ENCODE measurements at places on chromosomes 11 and 22.

DNA sequence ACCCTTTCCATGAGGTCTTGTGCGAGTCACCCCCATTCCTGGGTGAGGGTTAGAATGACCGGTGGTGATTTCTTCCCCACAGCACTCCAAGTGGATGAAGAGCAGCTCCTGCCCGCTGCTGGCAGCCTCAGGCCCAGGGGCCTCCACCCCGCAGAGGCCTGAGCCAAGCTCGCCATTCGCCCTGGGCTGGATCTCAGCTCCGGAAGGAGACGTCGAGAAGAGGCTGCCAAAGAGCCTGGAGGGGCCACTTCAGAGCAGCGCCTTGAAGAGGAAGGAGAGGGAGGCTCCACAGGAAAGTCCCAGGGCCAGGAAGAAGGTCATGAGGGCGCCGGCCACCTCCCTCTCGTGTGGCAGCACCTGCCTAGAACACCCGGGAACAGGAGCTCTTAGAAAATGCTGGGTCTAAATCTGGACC lies 8.4 kb downstream of the SLC29A2 start:
- DNase-seq = no peak

DNA sequence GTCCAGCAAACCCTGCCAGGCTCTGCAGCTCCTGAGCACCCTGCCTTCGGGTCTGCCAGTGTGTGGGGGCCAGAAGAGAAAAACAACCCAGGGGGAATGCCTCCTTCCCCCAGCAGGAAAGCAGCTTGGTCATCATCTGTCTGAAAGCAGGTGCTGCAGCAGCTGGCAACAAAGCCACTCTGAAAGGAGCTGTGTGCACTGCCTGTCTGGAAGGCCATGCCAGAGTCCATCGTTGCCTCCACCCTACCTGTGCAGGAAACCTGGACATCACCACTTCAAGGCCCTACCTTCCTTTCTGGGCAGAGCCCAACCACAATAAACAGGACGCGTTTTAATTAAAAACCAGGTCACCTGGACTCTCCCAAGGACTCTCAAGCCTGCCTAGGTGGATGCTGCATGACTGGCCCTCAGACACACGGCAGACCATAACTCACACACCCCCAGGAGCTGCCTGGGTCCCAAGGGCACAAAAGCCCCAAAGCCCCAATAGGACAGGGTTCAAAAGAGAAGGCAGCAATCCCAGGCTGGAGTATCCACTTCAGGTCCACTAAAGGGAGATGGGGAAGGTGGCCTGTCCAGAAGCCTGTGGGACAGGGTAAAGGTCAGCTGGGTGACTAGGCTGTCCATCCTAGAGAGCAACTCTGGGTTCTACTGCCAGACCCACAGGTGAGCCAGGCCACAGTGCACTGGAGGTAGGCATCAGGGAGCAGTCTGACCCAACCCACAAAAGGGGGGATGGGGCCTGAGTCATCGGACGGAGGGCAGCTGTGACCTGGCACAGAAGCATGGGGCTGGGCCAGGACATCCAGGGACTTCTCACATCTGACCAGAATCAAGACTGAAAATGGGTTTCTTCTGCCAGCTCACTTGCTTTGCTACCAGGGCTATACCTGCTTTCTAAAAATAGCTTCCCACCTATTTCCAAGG lies 6.1 kb downstream of the GNB1L start:
- DNase-seq = no peak

DNA sequence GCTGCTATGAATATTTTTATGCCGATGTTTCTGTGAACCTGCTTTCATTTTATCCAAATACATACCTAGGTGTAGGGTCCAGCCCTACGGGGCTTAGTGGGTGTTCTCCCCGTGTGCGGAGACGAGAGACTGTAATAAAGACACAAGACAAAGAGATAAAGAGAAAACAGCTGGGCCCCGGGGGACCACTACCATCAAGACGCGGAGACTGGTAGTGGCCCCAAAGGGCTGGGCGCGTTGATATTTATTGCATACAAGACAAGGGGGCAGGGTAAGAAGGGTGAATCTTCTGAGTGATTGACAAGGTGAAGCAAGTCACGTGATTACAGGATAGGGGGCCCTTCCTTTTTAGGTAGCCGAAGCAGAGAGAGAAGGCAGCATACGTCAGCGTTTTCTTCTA lies 920.1 kb downstream of the BRD1 start:
- DNase-seq = no peak

GRCh38 chr22:30649430-30650007 lies 13.9 kb downstream of the SLC35E4 start:
- no peak for DNase-seq

DNA sequence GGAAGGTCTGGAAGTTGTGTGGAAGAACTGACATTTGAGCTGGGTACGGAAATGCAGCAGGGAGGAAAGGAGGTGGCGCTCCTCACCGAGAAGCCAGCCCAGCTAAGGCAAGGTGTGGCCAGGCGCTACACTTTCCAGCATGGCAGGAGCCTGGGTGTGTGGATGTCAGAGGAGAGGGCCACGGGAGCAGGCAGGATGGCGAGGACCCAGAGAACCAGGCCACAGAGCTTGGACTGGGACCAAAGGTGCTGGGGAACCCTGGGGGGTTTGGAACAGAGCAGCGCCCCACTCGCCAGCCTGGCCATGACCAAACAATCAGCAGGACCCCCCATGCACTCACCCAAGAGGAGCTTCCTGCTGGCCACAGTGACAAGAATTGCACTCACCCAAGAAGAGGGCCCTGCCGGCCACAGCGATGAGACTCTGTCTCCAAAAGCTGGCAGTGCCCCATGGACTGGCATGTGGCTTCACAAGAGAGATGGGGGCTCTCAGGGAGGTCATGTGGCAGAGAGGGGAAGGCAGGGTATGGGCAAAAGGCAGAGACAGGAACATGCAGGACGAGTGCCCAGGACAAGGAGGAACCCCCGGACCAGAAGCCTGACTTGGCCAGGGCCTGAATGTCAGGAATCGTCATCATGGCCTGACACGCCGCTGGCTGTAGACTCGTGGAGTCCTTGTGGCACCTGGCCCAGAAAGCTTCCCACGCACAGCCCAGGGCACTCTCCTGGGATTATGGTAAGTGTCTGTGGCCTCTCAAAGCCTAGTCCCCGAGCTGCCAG lies 45.4 kb downstream of the IGF2 start:
- no peak for DNase-seq

DNA sequence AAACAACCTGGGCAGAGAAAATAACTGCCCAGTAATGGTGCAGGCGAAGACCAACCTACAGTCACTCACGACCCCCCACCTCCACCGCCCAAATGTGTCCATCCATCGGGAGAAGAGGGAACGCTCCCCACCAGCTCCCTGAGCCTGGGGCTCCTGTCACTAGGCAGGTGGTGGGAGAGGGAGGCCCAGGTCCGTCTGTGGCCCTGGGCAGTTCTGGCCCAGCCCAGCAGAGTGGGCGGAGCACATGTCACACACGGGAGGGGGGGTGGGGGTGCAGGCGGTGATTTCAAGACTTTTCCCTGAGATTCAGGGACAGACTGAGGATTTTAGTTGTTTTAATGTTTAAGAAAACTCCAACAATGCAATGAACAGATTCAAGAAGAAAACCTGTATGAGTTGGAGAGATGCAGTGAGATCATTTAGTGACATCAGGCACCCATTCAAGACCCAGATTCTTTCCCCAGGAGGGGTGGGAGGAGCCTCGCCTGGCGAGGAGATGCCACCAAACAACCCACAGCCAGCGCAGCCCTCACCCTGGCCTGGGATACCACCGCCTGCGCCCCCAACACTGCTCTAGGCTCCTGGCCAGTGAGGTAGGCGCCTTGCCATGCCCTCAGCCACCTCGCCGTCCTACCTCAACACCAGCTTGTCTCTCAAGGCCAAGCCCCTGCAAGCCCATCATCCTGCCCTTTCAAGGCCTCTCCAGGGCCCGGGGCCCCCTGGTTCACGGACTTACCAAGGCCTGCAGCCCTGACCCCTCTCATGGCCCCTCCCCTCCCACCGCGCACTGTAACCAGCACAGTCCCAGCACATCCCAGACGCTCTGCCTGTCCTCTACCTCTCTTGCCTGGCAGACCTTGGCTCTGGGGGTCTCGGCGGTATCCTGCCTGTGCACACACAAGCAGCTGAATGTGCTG lies 36.8 kb downstream of the TBX1 start:
- no peak for DNase-seq

DNA sequence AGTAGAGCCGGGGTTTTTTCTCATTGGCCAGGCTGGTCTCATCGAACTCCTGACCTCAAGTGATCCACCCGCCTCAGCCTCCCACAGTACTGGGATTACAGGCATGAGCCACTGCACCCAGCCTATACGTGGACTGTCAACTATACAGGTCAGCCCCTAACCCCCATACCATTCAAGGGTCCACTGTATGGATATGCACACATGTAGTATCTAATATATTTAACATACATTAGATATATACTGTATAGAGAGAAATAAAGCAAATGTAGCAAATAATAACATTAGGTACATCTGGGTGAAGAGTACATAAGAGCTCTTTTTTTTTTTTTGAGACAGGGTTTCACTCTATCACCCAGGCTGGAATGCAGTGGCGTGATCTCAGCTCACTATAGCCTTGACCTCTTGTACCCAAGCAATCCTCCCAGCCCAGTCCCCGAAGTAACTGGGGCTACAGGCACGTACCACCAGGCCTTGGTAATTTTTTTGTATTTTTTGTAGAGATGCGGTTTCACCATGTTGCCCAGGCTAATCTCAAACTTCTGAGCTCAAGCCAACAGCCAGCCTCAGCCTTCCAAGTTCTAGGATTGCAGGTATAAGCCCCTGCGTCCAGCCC lies 1.5 kb upstream of the ATP5MGL start:
- DNase-seq = no peak

GRCh38 chr22:37501610-37502341 lies 15.6 kb upstream of the MFNG start:
- no peak for DNase-seq

DNA sequence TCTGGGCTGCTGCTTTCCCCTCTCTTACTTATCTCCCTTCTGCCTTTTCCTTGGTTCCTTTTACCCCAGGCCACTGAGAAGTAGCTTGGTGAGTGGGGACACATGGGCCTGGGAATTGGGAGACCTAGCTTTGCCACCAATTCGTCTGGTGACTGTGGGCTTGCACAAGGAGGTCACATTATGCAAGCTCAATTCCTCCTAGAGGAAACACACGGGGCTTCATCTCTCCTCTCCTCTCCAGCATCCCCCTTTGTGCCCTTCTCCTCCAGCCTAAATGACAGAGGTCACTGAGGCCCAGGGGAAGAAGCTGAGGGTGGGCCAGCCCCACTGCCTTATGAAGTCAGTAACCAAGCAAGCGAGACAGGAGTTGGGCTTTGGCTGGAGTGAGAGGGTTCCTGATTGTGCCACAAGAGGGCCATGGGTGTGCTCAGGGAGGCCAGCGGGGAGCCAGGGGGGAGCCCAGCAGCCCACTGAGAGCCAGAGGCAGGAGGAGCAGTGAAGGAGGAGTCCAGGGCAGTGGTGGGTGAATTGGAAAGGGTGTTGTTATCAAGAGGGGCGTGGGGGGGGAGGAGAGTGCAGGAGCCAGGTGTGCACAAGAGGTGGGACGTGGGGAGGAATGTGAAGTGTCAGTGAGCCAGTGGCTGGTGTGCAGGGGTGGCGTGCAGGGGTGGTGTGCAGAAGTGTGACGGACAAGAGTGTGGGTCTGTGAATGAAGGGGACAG lies 2.0 kb downstream of the CLCF1 start:
- peak; percentile 74 for DNase-seq

- DNase-seq = no peak
Observed at GRCh38 chr22:45211848-45212247, 28.8 kb downstream of the KIAA0930 start.

- DNase-seq = peak; percentile 92
Observed at GRCh38 chr11:60951904-60952741, at the start of gene SLC15A3. TSS of gene SLC15A3 (minus strand) at chr11:60952176. CDS start at chr11:60951551, 625 bp downstream.

- no peak for DNase-seq
Observed at GRCh38 chr11:86490582-86490981, 115.9 kb downstream of the CCDC81 start.

- no peak for DNase-seq
Observed at GRCh38 chr11:134460062-134460561, 48.1 kb upstream of the B3GAT1 start.

GRCh38 chr11:23263466-23263865 lies 403.2 kb upstream of the CCDC179 start:
- DNase-seq = no peak

DNA sequence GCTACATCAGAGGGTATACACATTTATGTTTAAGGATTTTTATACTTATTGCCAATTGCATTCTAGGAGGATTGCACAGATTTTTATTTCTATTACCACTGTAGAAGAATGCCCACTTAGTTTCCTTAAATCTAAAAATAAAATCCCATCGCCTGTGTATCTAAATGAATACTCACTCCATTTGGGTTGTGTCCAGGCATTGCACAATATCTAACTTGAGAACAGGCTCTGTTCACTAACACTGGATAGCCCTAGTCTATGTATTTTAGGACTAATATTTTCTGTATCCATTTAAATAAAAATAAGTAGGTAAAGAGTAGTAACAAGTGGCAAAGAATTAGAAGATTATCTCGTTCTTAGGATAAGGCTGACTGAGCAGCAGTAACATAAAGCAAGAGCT lies 4.1 kb downstream of the C11orf52 start:
- DNase-seq = no peak

- DNase-seq = peak; percentile 71
Observed at GRCh38 chr22:38657045-38657909, 839 bp downstream of the CBY1 start.

- no peak for DNase-seq
Observed at GRCh38 chr11:96200243-96200642, 142.8 kb downstream of the MAML2 start.

DNA sequence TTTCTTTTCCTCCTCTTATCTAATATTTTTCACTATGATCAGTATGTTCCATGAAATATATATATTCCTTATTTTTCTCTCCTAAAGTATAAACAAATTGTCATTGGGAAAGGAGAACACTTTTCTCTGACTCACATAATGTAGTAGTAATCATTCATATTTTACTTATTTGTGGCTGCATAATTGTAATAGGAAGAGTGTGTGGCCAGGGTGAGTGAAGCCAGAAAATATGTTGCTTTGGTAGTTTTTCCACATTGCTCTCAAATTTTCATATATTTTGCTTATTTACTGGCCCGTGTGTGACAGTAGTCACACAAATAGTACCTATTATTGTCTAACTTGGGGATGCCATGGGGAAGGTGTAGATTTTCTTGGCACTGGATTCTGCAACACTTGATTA lies 172.1 kb downstream of the DYNC2H1 start:
- no peak for DNase-seq

GRCh38 chr11:45669146-45669545 lies 3.7 kb upstream of the CHST1 start:
- DNase-seq = no peak

DNA sequence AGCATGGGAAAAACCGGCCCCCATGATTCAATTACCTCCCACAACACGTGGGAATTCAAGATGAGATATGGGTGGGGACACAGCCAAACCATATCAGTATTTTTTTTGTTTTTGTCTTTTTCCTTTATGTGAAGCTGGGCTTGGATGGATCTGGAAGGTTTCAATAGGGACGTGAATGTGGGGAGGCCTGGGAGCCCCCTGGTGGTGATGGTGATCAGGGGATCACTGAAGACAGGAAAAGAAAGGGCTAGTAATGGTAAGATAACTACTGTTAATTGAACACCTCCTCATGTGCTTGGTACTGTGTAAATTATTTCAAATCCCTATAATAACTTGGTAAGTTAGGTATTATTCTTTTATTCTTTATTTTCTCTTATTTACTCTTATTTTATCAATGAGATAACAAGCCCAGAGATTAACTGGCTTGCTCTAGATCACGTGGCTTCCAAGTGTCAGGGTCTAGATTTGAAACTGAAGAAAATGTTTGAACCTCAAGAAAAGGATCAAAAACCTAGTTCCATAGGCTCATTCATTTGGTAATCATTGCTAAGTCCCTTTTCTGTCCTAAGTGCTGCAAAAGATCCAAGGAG lies 364.2 kb downstream of the TENM4 start:
- DNase-seq = peak; percentile 46
